Activated T-helper 1 cell treated with anti-CD3 and anti-CD28 coated beads, Interleukin-2, amount 50 U/mL, for 16 hours (primary cell): ENCODE measurements at places on chromosomes 2 and 18.

DNA sequence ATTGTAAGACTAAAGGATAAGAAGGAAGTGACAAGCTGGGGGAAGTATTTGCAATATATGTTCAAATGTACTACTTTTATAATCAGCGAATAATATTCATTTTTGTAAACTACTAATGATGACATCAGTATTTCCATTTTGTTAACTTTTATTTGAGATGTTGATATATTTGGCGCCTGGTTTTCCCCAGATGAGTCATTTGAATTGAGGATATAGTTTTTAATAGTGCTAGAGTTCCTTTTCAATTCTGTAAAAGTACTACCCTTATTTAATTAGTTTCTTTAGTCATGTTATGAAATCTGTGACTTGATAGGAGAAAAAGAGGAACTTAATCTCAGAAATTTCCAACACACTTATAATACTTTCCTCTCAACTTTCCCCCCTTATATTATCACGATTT, 495.3 kb downstream of the IRS1 start:
- no peak for DNase-seq

- no peak for DNase-seq
These were observed 948.2 kb downstream of the TSN start for GRCh38 chr2:122703676-122704075.

GRCh38 chr18:58314284-58314683, 270.3 kb downstream of the NEDD4L start:
- no peak for DNase-seq

DNA sequence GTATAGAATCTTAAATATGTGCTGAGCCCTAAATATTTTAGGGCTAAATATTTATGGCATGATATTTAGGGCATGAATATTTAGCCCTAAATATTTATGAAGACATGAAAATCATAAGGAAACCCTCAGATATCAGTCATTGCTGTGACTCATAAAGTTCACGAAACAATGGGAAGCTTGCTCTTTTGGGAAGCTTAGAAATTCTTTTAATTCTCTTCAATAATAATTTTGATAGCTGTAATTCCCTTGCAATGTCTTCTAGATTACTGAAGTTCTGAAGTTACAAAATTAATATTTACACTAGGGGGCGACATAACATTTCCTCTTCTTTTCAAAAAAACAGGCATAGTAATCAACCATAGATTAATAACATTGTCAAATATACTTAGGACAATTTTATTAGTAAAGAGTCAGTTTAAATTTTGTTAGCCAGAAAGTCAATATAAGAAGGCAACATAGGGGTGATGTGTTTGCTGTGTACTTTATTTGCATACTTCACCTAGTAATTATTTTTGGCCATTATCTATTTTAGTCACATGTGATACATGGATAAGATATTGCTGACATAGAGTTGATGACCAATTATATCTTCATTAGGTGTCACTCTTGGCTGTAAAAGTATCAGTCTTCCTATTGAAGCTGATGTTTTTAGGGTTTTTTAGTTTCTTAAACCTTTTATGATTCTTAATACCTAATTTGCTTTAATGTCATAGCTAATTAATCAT, 13.2 kb downstream of the ZNF804A start:
- DNase-seq, result no peak

DNA sequence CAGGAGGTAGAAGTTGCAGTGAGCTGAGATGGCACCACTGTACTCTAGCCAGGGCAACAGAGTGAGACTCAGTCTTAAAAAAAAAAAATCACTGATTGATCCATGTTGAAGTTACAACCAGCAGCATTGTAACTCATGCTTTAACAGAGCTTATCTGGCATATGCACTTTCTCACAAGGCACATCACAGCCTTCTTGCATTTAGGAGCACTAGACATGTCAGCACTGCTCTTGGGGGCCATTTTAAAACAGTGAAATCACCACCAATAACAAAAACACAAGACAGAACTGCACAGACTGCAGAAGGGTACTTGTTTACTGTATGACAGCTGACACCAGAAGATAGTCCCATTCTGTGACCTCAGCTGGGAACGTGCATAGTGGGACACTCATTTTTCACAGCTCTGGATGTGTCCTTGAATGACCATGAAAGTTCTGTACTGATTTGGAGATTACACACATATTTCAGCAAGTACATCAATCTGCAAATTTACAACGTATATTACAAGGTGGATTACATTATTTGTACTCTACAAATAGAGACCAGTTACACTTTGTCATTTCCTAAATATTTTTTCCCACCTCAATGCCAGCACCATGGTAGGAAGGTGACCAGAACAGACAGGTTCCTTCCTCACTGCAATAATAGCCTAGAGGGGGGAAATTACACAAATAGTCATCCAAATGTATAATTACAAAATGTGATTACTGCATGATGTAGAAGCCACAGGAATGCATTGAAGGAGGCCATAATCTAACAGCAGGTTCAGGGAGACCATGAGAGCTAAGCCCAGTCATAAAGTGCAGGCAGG, 35.1 kb downstream of the CCBE1 start:
- no peak for DNase-seq
